GM12878 (cell line): ENCODE measurements at places on chromosomes 6 and 20.

- no peaks in the 10 kb centered on the region; the same call in 1 of the 2 replicates for H3K4me1 ChIP-seq
- H3K27me3 ChIP-seq, result no peaks in the 10 kb centered on the region
- no peak overlapping the region for H3K4me3 ChIP-seq
- H3K27ac ChIP-seq, result no peak overlapping the region
- H3K36me3 ChIP-seq, result no peaks in the 10 kb centered on the region
These were observed 159.8 kb upstream of the GGTLC1 start for GRCh38 chr20:24148372-24148771.

- H3K27ac ChIP-seq, result no peak overlapping the region
- DNase-seq, result no peak
- H3K27me3 ChIP-seq, result no peaks in the 10 kb centered on the region
- H3K4me3 ChIP-seq, result no peak overlapping the region
- H3K4me1 ChIP-seq, result peaks cover 12% of the 10 kb centered on the region
These were observed 132.2 kb upstream of the TNFAIP3 start for GRCh38 chr6:137734875-137735182.

DNA sequence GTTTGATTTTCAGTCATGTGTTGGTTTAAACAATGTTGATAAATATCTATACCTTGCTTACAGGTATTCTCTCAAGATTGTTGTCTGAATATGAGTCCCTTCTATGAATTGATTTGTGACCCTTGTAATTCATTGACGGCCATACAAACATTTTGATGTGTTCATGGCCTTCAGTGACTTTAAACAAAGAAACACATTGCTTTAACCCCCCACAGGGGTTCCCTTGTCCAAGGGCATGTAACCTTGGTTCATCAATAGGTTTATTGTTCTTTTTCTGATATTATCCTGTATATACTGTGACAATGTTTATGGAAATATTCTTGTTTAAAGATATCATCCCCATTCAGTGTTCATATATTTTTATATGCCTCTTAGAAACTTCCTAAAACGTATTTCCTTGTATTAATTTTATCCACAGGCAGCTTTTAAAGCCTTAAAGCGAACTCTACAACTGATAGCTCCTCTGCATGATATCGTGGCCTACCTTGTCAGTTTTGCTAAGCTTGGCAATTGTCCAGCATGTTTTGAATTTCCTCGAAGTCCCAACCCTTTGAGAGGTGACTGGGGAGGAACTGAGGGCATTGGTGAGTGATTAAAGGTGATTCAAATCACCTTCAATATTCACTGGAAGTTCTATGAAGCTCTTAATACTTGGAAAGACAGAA lies 87.0 kb downstream of the CD164 start:
- H3K4me3 ChIP-seq, result no peak overlapping the region
- no peaks in the 10 kb centered on the region for H3K4me1 ChIP-seq
- DNase-seq, result no peak
- no peaks in the 10 kb centered on the region; the same call in 1 of the 2 replicates for H3K27me3 ChIP-seq
- H3K27ac ChIP-seq, result no peak overlapping the region

- H3K27me3 ChIP-seq, result no peaks in the 10 kb centered on the region
- H3K4me3 ChIP-seq, result no peak overlapping the region
- H3K4me1 ChIP-seq, result peaks cover 11% of the 10 kb centered on the region
- no peak overlapping the region for H3K27ac ChIP-seq
- DNase-seq, result no peak
- H3K36me3 ChIP-seq, result no peaks in the 10 kb centered on the region
These were observed 5.1 kb upstream of the CLPSL2 start for GRCh38 chr6:35771343-35771627.

DNA sequence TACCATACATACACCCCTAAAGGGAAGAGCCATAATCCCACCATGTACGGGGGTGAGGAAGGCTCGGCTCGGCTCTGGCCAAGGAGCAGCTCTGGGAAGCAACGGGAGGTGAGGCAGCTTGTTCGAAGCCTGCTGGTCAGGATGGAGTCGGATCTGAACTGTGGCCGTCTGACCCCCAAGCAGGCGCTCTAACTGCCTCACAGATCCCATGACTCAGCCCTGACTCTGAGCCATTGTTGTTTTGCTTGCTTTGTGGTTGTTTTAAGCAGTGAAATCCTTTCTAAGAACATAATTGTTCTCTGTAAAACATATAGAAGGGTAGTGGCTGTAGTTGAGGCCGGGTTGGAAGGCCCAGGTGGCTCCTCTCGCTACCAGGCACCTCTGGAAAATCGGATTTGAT lies 10.9 kb downstream of the C6orf132 start:
- H3K27ac ChIP-seq, result no peak overlapping the region
- no peak for DNase-seq
- no peaks in the 10 kb centered on the region for H3K36me3 ChIP-seq
- no peaks in the 10 kb centered on the region for H3K27me3 ChIP-seq

DNA sequence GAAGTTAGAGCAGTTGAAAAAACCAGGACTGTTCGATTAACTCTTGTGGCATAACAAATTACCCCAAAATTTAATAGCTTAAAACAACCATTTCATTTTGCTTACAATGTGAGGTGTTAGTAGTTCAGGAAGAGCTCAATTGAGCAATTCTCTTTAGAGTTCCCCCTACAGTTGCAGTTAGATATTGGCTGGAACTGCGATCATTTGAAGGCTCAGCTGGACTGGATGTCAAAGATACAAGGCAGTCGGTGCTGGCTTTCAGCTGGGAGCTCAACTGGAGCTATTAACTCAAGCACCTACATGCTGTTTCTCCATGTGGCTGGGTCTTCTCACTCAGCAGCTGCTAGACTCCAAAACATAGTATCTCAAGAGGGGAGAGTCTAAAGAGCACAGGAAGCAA lies 96.0 kb upstream of the LOC128125822 start:
- no peak overlapping the region for H3K4me3 ChIP-seq
- no peak for DNase-seq
- no peaks in the 10 kb centered on the region for H3K27me3 ChIP-seq
- H3K27ac ChIP-seq, result no peak overlapping the region
- H3K4me1 ChIP-seq, result no peaks in the 10 kb centered on the region

GRCh38 chr6:161001421-161001820 lies 9.9 kb downstream of the MAP3K4 start:
- no peaks in the 10 kb centered on the region for H3K27me3 ChIP-seq
- no peak for DNase-seq
- no peak overlapping the region for H3K4me3 ChIP-seq
